Right kidney (tissue), 9 donors: ENCODE measurements at places on chromosomes 4 and X.

DNA sequence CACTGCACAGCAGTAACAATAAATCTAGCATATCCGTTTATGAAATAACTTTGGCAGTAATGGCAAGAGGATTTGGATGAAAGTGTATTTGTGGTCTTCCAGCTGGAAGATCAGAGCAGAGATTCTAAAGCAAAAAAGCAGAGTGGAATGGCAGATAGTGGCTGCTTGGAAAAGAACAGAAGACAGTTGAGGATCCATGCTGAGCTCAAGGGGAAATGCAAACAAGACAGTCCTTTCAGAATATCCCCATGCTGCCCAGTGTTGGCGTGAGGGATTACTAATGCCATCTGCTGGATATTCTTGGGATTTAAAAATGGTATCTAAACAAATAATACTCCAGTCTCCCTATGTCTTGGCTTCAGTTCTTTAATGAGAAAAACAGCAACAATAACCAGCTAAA lies 629.1 kb upstream of the ATOH1 start:
- DNase-seq: peak; percentile 10

DNA sequence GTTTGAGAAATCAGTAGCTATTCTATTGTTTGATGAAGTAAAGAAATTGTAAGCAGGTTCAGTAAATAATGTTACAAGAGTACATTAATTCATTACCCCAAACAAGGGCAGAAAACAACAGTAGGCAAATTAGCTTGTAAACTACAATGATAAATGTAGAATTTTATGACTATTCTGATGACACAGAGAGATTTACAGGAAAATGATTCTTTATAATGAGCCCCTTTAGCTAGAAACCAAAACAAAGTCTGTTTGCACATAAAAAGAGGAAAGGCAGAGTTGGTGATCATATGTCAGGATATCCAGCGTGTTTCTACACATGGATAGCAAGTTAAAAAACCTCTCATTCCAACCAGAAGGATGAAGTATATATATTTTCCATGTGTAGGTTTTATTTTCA lies 204.8 kb downstream of the CFAP299 start:
- DNase-seq: no peak

DNA sequence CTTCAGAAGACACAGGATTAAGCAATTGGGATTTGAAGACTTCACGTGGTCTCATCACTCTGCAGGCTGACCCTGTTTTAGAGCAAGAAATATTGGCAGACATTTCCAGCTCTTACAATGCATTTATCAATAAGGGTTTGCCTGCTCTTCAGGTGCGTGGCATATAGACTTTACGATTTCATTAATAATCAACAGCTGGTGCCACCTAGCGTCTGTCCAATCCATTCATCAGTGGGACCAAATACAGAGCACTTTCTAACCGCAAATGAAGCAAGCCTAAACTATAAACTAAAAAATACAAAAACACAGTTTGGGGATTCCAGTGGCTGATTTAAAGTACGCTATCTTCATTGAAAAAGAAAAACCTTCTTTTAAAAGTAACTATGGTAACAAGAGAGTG lies 125.4 kb upstream of the DMD start:
- no peak for DNase-seq

- peak; percentile 83 for DNase-seq
Observed at GRCh38 chrX:51743179-51743957, at the start of gene GSPT2. TSS of gene GSPT2 (plus strand) at chrX:51743442. CDS start at chrX:51743627, 185 bp downstream.

DNA sequence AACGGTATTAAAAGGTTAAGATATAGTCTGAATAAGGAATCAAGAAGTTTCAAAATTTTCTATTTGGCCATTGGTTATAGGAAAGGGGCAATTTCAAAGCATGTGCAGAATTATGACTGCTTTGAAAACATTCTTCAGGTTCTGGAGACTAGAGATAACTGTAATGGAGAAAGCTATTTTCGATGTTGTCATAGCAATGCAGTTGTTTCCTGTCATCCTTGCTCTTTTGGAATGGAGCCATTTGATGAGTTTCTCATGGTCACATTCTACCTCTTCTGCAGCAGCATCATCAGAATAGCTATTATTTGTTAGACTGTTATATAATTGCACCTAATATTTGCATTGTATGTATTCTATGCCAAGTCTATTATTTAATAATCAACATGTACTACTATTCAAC lies 368.2 kb upstream of the NR3C2 start:
- DNase-seq: no peak

- peak; percentile 57 for DNase-seq
Observed at GRCh38 chr4:154399259-154399974, 92.2 kb downstream of the DCHS2 start.

DNA sequence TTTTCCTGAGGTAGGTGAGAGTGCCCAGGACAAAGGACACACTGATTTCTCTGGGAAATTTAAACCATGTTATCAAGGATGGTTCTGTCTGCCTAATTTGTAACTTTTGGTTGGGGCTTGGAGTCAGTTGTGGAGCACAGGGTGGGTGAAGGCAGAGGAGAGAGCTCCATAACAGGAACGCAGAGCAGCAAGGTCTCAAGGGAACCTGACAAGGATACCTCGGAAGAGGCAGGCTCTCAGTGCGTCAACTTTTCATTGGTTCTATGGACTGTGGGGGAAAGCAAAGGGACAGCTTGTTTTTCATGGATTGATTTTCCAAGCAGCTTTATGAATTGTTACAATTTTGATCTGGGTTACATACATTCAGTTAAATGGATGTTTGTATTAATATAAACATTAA lies 110.4 kb downstream of the SLIT2 start:
- no peak for DNase-seq

DNA sequence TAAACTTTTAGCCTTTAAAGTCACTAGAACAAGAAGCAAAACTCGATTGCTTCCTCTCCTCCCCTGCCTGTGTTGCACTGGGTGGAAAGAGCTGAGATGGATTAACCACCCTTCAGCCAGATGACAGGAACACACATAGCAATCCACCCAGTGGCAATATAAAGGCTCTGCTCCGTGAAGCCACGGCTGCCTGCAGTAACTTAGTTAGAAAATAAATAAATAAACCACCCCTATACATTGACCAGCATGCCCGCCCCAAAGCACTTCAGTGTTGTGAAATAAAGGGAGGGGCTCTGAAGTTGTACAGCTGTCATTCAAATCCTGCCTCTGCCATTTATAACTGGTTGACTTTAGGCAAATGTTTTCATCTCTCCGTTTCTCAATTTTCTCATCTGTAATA lies 217.1 kb upstream of the LDB2 start:
- no peak for DNase-seq

DNA sequence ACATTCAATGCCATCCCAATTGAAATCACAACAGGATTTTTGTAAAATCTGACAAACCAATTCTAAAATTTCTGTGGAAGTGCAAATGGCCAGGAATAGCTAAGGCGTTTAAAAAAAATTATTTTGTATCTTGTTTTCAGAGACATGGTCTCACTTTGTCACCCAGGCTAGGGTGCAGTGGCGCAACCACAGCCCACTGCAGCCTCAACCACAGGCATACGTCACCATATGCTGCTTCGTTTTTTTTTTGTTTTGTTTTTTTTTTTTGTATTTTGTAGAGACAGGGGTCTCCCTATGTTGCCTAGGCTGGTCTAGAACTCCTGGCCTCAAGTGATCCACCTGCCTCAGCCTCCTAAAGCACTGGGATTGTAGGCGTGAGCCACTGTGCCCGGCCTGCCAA lies 24.5 kb downstream of the ZNF41 start:
- no peak for DNase-seq

DNA sequence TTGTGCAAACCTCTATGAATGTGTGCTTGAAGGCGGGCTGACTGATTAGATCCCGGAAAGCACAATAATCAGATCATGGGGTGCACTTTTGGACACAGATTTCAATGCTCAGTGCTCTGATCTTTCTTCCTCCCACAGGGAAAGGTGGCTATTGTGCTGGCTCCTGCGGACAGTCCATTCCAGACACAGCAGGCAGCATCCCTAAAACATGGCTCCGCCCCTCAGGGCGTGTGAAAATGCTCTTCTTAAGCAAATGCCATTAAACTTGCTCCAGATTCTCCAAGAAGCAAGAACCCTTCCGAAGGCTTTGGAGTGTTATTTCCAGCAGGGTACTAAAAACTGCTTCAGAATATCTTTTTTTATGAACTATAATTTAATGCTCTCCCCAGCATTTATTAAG lies 100.0 kb downstream of the SLC2A9 start:
- DNase-seq: no peak

DNA sequence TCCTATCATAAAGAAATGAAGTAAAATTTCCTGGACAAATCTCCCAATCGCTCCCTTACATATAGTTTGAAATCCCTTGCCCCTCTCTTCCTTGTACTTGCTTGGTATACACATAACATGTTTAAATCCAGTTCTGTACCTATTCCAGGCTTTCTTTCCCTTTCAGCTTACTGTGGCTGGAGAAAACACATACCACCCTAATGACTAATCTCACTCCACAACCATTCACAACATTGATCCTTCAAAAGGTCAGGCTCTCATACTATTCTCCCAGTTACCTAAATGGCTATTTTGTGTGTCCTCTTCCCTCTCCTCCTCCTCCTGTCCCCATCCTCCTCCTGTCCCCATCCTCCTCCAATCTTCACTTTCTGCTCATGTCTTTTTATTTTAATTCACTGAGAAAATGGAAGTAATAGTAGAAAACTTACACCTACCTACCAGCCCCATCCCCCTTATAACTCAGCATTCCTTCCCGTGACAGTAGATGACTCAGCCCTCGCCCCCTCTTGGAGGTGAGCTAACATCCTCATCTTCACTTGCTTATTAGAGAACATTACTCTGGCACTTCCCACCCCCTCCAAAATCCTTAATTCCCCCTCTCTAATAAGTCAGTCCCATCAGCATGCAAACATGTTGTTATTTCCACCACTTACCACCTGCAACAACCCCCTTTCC lies 77.5 kb downstream of the IL15 start:
- DNase-seq: no peak

- DNase-seq: no peak
Observed at GRCh38 chr4:165625281-165625680, 246.5 kb downstream of the CPE start.

DNA sequence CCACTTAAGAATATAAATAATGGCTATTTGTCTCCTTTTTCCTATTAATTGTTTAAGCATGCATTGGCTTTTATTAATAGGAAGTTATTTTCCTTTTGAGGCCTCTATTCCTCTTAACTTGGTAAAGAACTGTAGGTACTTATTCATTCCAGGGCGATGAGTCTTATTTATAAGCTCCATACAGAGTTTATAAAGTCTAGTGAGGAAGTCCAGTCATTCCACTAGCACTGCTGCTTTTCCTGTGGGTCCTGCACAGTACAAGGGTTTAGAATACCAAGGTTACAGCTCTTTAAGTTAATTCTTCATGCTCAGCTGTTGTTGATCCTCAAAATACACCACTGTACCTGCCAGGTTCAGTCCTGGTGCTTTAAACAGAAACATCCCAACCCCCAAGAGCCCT lies 28.5 kb upstream of the WNK3 start:
- no peak for DNase-seq

GRCh38 chr4:61520681-61521160 lies 320.6 kb downstream of the ADGRL3 start:
- no peak for DNase-seq

DNA sequence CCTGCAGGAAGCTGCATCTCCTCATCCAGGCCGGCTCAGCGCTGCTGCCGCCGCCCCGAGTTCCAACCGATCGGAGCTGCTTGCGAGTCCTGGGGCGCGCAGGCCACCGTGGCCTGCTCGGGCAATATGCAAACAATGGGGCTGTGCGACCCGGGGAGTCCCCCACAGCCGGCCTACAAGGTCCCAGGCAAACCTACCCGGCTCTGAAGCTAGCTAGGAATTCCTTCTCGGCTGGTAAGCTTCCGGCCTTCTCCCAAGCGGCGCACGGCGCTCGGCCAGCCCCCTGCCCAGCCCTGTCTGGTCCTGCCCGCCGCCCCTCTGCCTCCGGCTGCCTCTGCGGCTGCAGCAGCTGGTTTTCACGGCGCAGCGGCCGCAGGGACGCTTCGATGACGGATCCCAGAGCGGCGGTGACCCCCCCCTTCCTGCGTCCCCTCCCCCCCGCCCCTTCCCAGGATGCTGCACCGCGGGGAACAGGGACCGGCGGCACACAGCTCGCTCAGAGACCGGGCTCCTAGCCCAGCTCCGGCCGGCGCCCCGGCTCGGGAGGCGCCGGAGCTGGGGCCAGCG lies 59.4 kb downstream of the TSC22D3 start:
- peak; percentile 74 for DNase-seq

DNA sequence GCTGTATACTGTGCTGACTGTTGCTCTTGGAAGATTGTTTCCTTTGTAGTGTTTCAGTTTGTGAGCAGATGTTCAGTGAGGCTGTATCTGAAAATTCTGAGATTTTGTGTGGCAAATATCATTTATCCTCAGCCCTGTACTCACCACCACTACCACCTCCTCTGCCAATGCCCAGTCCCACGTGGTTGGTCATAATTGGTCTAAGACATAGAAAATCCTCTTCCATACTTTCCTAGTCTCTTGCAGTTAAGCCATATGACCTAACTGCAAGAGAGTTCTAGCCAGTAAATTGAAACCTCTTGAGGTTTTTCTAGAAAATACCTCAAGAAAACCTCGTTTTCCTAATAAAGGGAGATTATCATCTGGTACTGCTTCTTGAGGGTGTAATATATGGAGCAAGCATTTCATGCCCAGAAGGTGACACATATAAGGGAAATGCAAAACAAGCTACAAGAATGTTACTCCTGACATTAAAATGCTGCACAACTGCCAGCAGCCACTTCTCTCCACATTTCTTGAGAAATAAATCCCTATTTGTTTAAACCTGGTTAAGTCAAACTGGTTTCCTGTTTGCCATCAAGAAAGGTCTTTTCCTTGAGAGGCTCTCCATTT lies 32.8 kb downstream of the ABCE1 start:
- DNase-seq: no peak

DNA sequence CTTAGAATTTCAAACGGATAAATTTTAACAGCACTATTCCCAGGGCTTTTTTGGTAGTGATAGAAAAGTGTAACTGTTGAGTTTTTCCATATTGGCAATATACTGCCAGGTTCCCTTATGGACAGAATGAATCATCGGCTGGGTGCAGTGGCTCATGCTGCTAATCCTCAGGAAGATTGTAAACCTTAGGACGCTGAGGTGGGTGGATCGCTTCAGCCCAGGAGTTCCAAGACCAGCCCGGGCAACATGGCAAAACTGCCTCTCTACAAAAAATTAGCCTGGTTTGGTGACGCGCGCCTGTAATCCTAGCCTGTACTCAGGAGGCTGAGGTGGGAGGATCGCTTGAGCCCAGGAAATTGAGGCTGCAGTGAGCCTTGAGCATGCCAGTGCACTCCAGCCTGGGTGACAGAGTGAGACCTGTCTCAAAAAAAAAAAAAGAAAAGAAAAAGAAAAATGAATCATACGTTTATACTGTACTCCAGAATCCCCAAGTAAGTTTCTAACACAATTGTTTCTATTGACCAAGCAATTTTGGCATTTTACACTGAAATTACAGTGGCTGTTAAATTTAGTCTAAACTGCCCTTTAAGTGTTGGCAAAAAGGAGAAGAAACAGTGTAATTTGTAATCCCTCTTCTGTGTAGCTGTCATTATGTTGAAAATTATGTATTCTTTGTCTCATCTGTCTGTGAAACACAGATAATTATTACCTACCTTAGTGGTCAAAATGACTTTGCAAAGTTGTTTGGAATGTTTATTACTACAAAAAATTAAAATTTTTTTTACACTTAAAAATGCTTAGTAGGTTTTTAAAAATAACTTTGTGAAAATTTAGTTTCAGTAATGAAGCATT lies 1.8 kb downstream of the SLC30A9 start:
- DNase-seq: no peak

- DNase-seq: no peak
Observed at GRCh38 chr4:25280210-25280609, 32.4 kb upstream of the ZCCHC4 start.

GRCh38 chrX:32966821-32967355 lies 244.5 kb downstream of the DMD start:
- DNase-seq: no peak

GRCh38 chr4:40812386-40812785 lies 62.6 kb downstream of the NSUN7 start:
- no peak for DNase-seq
